ENCODE measurements at places on chromosomes 12 and 14. TPM values are rescaled to one million over a fixed set of nuclear protein-coding genes. Genes with fewer than 3 reads are reported as not detected.

DNA sequence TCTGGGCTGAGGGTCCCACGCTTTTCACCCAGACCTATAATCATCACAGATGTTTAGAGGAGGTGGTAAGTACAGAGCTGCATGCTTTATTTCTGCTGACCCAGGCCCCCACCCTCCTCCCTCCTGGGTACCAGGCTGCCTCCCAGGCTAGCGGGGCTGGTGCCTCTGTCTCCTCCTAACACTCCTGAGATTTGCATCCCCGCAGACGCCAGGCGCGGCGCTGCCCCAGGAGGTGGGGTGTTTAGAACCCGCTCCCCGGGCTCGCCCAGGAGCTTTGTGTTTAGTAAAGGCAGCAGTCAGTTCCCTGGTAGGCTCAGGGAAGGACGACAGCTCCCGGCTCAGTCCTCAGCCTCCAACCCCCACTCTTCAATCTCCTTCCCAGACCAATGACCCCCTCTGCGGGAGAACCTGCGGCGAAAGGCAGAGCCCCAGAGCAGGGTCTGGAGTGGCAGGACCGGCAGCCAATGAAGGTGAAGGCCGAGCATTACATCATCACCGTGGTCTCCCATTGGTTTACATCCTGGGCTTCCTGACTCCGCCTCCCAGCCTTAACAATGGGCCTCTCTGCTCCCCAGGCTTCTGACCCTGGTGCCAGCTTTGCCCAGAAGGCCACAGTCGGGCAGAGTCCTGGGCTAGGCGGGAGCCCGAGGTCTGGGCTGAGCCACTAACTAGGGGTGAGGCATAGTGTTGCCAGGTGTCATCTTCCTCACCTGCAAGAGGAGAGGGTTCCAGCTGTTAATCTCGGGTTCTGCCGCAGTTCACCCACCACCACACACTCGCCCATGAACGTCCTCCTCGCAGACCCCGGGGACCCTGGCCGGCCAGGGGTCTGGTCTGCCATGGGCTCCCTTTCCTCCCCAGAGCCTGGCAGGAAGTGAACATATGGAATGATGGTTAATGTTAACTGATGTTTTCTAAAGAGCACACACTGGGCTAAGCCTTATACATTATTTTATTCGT lies 57.5 kb downstream of the CALM1 start:
- H3K27ac ChIP-seq: no peak overlapping the region
- H3K4me3 ChIP-seq: no peak overlapping the region
- no peak for DNase-seq
- no peaks in the 10 kb centered on the region for H3K36me3 ChIP-seq
- no peaks in the 10 kb centered on the region for H3K27me3 ChIP-seq

DNA sequence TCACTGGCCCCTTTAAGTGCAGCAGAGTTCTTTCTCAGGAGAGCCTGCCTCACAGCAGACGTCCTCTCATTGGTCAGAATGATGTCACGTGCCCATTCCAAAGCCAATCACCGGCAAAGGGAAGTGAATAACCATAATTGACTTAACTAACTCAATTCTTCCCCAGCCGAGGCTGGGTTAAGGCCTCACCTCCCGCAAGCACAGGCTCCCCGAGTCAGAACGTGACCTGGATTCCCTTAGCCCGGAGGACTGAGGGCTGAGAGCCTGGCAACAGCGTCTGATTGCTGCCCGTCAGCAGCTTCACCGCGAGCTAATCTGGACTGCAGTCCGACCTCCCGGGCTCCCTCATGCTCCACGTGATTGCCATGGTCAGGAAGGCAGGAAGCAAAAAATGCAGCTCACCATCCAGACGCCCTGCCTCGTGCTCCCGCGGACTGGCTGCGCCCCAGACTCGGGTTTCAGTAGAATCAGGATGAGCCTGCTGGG lies 92.1 kb upstream of the FZD10 start:
- peaks cover 6% of the 10 kb centered on the region for H3K27me3 ChIP-seq
- DNase-seq: no peak
- H3K36me3 ChIP-seq: no peaks in the 10 kb centered on the region
- no peaks in the 10 kb centered on the region for H3K4me1 ChIP-seq
- H3K4me3 ChIP-seq: no peak overlapping the region
- H3K27ac ChIP-seq: no peak overlapping the region

DNA sequence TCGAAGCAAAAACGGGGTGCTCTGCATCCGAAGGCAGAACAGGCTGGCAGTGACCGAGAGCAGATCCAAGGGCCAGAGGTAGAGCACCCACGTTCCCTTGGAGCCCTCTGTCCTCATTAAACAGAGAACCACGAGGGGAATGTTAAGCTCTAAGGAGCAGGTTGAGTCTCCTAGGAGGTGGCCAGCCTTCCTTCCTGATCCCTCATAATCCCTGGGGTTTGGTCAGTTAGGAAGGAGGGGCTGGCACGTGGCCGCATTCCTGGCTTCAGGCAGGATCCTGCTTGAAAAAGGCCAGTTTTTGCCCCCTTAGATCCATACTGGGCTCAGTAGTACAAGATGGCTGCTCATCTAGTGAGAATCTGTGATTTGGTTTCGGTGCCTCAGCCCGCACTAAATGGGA lies 57.2 kb downstream of the SLC24A4 start:
- H3K4me1 ChIP-seq: no peaks in the 10 kb centered on the region
- no peaks in the 10 kb centered on the region for H3K36me3 ChIP-seq
- no peak overlapping the region for H3K4me3 ChIP-seq
- H3K27me3 ChIP-seq: no peaks in the 10 kb centered on the region
- H3K27ac ChIP-seq: no peak overlapping the region

- H3K27ac ChIP-seq: no peak overlapping the region
- H3K4me1 ChIP-seq: no peaks in the 10 kb centered on the region
- H3K4me3 ChIP-seq: no peak overlapping the region
- DNase-seq: no peak
- H3K36me3 ChIP-seq: no peaks in the 10 kb centered on the region
These were observed 525.3 kb upstream of the TBX3 start for GRCh38 chr12:115209230-115209629.

HOXC13 gene
- not detected for total RNA-seq

CLEC6A gene
- not detected for total RNA-seq

DNA sequence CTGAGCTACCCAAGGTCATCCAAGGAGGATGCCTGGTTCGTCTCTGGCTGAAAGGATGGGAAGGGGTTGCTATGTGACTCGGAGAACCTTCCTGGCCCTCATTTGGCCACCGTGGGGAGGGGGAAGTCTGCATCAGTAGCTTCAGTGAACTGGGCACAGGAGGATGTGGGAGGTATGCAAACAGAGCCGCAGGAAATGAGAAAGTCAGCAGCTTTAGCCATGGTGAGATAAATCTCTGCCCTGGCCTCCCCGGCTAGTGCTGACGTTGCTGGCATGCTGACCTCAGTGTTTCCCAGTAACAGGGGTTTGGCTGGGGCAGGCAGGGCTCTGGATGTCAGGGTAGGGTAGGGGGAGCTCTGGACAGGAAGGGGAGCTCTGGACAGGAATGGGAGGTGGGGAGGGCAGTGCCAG lies 2.3 kb upstream of the CEBPE start:
- H3K27ac ChIP-seq: no peak overlapping the region
- H3K4me1 ChIP-seq: peaks cover 40% of the 10 kb centered on the region
- H3K27me3 ChIP-seq: no peaks in the 10 kb centered on the region
- no peak overlapping the region for H3K4me3 ChIP-seq

UNC79 gene
- not detected for total RNA-seq

IKBIP gene
- total RNA-seq: 26.8 TPM

CLEC12A gene
- 0.14 TPM for total RNA-seq

DNA sequence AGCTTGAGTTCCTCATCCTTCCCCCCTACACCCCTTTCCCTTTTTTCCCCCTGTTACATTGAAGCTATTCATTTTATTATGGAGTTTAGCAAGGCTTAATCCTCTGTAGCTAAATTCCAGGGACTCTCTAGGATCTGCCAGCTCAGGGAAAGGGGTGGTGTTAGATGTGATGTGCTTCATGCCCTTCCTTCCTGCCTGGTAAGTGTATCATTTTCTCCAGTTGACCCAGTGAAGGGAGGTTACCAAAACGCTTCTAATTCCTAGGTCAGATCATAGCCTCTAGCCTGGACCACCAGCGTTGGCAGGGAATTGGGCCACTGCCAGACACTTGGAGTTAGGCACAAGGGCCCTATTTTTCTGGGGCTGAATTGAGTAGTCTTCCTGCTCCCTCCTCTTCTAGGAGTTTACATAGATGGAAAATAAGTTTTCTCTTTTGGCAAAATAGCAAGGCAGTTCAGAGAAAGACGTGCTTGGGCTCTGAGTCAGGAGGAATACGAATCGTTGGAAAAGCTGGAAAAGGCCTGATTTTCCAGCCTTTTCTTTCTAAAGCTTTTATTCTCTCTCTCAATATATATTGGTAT lies 88.3 kb downstream of the NPAS3 start:
- H3K27ac ChIP-seq: no peak overlapping the region
- no peaks in the 10 kb centered on the region for H3K27me3 ChIP-seq
- DNase-seq: no peak
- no peaks in the 10 kb centered on the region for H3K4me1 ChIP-seq

- peaks cover 4% of the 10 kb centered on the region for H3K4me1 ChIP-seq
- H3K36me3 ChIP-seq: no peaks in the 10 kb centered on the region
- H3K4me3 ChIP-seq: no peak overlapping the region
- no peaks in the 10 kb centered on the region for H3K27me3 ChIP-seq
- no peak overlapping the region for H3K27ac ChIP-seq
These were observed 123.6 kb upstream of the SLC16A7 start for GRCh38 chr12:59472273-59472672.

- peaks cover 4% of the 10 kb centered on the region for H3K4me1 ChIP-seq
- no peak for DNase-seq
- no peak overlapping the region for H3K27ac ChIP-seq
- H3K27me3 ChIP-seq: no peaks in the 10 kb centered on the region
- no peak overlapping the region for H3K4me3 ChIP-seq
- no peaks in the 10 kb centered on the region for H3K36me3 ChIP-seq
These were observed 63.6 kb downstream of the TMCC3 start for GRCh38 chr12:94586589-94587259.

CDCA3 gene
- total RNA-seq: 64.0 TPM

- H3K4me3 ChIP-seq: no peak overlapping the region
- H3K27me3 ChIP-seq: no peaks in the 10 kb centered on the region
- no peaks in the 10 kb centered on the region for H3K36me3 ChIP-seq
- no peak for DNase-seq
- H3K27ac ChIP-seq: no peak overlapping the region
These were observed 30.5 kb downstream of the DPF3 start for GRCh38 chr14:72863216-72864006.

WIF1 gene
- 0.10 TPM for total RNA-seq

TAS2R8 gene
- total RNA-seq: not detected

ETFRF1 gene
- 13.0 TPM for total RNA-seq

GRCh38 chr12:107086314-107086713 lies 7.0 kb downstream of the CRY1 start:
- peaks cover 43% of the 10 kb centered on the region for H3K36me3 ChIP-seq
- H3K27ac ChIP-seq: no peak overlapping the region
- peaks cover 15% of the 10 kb centered on the region for H3K4me1 ChIP-seq
- no peak overlapping the region for H3K4me3 ChIP-seq
- H3K27me3 ChIP-seq: no peaks in the 10 kb centered on the region

- no peaks in the 10 kb centered on the region for H3K36me3 ChIP-seq
- peaks cover 6% of the 10 kb centered on the region for H3K27me3 ChIP-seq
- H3K27ac ChIP-seq: no peak overlapping the region
- no peaks in the 10 kb centered on the region for H3K4me1 ChIP-seq
- H3K4me3 ChIP-seq: no peak overlapping the region
These were observed 167.1 kb downstream of the TBX5 start for GRCh38 chr12:114238808-114239207.

- H3K4me3 ChIP-seq: peak overlapping the region; percentile 22
- peak; percentile 59 for DNase-seq
- H3K36me3 ChIP-seq: peaks cover 67% of the 10 kb centered on the region
- peaks cover 28% of the 10 kb centered on the region for H3K4me1 ChIP-seq
- peak overlapping the region; percentile 90 for H3K27ac ChIP-seq
These were observed 10.6 kb downstream of the CEP128 start for GRCh38 chr14:80930836-80931389.
